ENCODE measurements at places on chromosomes 6 and 20. TPM values are rescaled to one million over a fixed set of nuclear protein-coding genes. Genes with fewer than 3 reads are reported as not detected.

GRCh38 chr20:16491294-16491905, 81.8 kb downstream of the KIF16B start:
- DNase-seq = no peak

TCP1 gene
- total RNA-seq = 170 TPM

GRCh38 chr6:112701201-112701600, 354.1 kb downstream of the RFPL4B start:
- no peak for DNase-seq

SLC4A11 gene
- total RNA-seq = 1.2 TPM

DNA sequence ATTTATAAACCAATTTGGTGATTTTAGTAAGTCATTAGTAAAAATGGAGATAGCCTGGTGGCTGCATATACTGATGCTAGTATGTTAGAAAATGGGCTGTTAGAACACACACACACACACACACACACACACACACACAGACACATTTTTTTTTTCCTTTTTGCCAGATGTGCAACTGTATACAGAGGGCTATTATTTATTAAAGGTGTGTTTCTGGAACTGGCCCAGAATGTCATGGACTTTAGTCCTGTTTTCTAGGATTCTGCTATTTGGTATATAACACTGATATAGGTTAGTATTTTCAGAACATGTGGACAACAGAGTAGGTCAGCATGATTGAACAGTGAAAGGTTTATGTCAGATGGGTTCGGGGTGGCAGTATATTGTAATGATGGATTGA, 12.4 kb downstream of the MYO6 start:
- no peak for DNase-seq

- no peak for DNase-seq
These were observed 10.6 kb upstream of the TUBB2B start for GRCh38 chr6:3237761-3238662.

- no peak for DNase-seq
These were observed 44.6 kb downstream of the STK35 start for GRCh38 chr20:2146080-2146867.

DTNBP1 gene
- 21.9 TPM for total RNA-seq

Data from mesenteric fat pad (tissue), 1 donor.